RPMI7951 (cell line): ENCODE measurements at places on chromosomes 16 and 17. TPM values are rescaled to one million over a fixed set of nuclear protein-coding genes. Genes with fewer than 3 reads are reported as not detected.

Gene C16orf46
- total RNA-seq: 0.60 and 4.1 TPM in 2 replicates

Gene CCL1
- not detected in 2 replicates for total RNA-seq

Gene GGNBP2
- 29.0 and 38.9 TPM in 2 replicates for total RNA-seq

Gene CHRNE
- total RNA-seq: not detected in 2 replicates

Gene CHST6
- 0.96 and 1.3 TPM in 2 replicates for total RNA-seq

Gene PRSS8
- not detected in 2 replicates for total RNA-seq

Gene OTOA
- not detected in 2 replicates for total RNA-seq

Gene CNGB1
- total RNA-seq: not detected in 2 replicates

Gene KRT24
- total RNA-seq: not detected in 2 replicates

Gene MARVELD3
- total RNA-seq: not detected in 2 replicates

DNA sequence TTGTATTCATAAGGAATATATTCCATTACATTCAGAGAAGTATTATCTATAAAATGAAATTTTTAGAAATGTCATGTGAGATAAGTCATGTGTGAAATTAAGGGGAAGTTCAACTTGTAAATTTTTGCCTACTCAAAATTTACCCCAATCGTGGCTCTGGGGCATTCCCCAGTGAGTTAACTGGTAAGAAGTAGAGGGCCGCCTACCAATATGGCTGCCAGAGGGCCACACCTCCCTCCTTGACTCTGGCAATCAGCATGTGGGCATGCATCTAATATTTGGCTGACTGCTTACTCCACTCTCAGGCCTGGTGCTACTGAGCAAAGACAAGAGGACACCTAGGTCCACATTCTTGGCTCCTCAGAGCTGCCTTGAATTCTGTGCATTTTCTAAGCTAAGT is 39.7 kb upstream of the CNTNAP4 start:
- no peak for DNase-seq

GRCh38 chr16:47144559-47144877 is 773 bp upstream of the NETO2 start:
- DNase-seq: no peak

DNA sequence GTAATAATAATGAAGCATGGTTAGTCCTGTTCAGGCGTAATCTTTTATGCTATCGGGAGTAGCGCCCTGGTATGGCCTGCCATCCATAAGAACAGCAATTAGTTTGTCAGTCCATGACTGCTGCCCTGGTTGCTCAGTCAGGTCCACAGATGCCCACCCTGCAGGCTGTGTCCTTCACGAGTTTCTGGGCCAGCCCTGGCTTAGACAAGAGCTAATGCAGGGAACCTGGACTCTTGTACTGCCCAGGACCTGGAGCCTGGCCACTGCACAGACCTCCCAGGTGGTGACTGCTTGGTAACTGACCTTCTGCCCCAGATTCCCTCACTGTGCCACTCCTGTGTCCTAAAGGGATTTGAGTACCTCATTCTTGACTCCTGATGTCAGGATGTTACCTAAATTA is 161.1 kb upstream of the NOG start:
- DNase-seq: no peak

DNA sequence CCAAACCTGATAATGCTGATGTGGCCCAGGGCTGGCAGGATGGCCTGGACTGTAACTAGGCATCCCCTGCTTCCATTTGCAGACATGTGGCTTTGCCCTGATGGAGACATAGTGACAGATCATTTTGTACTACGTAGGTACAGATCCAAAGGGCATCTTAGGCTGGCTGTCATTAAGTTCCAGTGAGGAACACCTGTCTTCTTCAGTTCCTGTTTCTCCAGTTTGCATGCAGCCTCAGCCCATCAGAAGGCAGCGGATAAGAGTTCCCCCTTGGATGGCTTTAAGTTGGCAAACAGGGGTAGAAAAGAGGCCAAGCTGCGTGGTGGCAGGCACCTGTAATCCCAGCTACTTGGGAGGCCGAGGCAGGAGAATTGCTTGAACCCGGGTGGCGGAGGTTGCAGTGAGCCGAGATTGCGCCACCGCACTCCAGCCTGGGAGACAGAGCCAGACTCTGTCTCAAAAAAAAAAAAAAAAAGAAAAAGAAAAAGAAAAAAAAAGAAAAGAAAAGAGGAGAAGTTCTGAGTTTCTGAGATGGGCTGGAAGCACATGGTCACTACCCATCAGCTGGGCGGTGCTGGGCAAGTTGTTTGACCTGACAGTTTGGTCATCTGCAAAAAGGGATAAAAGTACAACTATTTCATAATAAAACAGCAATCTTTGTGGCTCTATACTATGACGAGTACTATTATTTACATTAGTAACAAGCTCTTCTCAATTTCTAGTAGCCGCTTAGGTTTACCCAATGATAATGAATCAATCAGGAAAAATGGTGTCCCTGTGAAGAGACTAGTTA is 42.7 kb downstream of the CPPED1 start:
- no peak for DNase-seq

DNA sequence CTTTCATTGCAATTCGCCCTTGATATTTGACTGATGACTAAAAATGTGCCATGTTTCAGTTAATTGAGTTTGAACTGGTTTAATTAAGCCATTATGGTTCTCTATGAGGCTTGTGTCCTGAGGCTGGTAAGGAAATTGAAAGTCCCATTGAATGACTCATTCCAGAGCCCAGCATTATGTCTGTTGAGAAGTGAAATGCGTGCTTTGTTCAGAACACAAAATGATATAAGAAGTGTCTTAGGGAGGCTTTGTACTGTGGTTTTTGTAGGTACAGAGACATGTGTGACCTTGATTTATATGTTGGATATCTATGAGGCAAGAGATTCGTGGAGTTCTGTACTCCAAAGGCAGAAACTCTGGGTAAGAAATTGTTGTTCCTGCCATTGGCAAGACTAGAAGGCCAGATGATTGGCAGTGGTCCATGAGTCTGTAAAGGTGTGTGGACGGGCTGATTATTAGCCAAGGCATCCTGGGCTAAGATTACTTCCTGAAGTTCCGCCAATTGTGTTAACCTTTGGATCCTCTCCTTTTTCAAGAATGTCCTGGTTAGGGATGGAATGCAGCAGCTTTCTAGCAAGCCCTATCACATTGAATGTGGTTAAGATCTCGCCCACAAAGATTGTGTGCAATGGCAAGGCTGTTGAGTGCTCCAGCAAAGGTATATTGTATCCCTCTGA is 103.7 kb downstream of the NPIPB5 start:
- DNase-seq: peak; percentile 88

DNA sequence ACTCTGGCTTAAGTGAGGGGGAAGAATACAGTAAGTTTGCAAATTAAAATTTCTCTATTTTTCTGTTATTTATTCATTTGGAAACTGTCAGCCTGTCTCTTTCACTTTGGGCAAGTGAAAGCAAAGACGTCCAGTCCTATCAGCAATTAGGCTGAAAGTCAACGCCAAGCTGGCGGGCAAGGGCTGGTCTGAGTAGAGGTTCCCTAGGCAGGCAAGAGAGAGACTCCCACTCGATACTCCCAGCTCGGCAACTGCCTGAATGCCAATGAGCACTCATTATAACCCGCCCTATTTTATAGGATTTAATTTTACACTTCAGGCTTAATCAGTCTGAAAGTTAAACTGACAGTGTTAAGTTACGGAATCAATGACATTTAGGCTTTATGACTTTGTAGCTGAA is 14.3 kb upstream of the SLC38A8 start:
- DNase-seq: no peak

- no peak for DNase-seq
These were observed 4.7 kb downstream of the NAGPA start for GRCh38 chr16:5028950-5029475.

GRCh38 chr16:86771506-86772460 is 193.4 kb downstream of the FOXL1 start:
- DNase-seq: peak; percentile 72

DNA sequence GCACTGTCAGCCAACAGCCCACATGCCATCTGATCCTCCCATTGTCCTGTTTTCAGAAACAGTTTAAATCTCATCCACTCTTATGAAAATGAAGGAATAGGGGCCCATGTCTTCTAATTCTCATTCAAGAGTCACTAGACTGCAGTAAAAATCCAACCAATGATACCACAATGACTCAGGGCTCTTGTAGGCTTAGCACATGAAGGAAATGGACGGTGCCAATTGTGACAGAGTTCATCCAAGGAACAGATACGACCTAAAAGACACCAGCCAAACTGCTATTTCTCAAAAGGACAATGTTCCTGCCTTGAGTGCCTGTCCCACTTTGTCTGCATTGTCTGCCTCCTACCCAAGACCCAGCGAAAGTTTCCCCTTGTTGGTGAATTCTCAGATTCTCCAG is 204.8 kb upstream of the COX10 start:
- DNase-seq: peak; percentile 46

- DNase-seq: peak; percentile 39
These were observed 6.7 kb downstream of the TRPV1 start for GRCh38 chr17:3602499-3602898.

GRCh38 chr17:1590029-1590746 is 27.6 kb upstream of the PITPNA start:
- DNase-seq: peak; percentile 92

DNA sequence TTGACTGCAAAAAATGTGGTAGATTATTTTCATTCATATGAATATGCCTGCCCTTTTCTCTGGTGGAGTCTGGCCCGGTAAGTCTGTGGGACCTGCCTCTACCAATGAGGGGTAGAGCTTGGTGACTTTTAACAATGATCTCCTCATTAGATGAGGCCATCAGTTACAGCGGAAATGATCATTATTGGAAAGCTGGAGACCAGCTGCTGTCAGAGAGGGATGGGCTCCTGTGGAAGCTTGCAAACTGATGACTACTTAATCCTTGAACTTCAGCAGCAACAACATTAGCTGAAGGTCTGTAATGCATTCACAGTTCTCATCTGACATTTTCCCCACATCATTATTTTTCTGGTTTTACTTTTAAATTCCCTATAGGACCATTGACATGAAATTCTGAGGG is 194.1 kb downstream of the CDH13 start:
- DNase-seq: no peak

- DNase-seq: no peak
These were observed 81.6 kb upstream of the LGALS9 start for GRCh38 chr17:27549251-27549893.

- DNase-seq: peak; percentile 92
These were observed 149.9 kb downstream of the CLEC16A start for GRCh38 chr16:11094075-11094856.

DNA sequence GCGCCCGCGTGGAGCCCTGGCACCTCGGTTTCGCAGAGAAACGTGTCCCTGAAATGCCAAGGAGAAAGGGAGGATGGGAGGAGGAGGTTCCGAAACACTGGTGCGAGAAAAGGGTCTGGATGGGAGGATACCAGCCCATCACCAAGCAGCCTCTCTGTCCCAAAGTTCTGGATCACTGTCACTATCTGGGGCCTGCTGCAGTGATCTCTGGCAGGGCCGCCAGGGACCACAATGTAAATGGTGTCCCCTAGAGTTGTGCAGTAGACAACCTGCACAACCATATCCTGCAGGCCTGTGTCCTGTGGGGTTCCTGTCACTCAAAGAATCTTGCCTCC is 229.3 kb downstream of the C16orf78 start:
- DNase-seq: no peak

- DNase-seq: no peak
These were observed 31.9 kb downstream of the COG1 start for GRCh38 chr17:73224663-73225305.

DNA sequence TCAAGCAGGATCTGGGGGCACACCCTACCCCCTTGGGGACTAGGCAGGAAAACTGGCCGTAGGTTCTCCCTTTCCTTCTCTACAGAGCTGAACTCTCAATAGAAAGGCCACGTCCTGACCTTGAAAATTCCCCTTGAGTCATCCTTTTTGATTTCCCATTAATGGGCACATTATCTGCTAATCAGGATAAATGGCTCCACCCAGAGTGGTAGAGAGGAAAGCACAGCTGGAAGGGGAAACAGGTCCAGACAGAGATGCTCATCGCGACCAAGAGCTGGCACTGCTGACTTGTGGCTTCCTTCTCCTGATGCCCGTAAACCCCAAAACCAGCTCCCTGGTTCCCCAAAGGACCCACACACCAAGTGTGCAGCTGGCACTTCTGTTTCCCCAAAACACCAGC is 206.5 kb upstream of the CDH5 start:
- peak; percentile 55 for DNase-seq

- DNase-seq: no peak
These were observed 17.8 kb upstream of the PITPNM3 start for GRCh38 chr17:6573982-6574686.

DNA sequence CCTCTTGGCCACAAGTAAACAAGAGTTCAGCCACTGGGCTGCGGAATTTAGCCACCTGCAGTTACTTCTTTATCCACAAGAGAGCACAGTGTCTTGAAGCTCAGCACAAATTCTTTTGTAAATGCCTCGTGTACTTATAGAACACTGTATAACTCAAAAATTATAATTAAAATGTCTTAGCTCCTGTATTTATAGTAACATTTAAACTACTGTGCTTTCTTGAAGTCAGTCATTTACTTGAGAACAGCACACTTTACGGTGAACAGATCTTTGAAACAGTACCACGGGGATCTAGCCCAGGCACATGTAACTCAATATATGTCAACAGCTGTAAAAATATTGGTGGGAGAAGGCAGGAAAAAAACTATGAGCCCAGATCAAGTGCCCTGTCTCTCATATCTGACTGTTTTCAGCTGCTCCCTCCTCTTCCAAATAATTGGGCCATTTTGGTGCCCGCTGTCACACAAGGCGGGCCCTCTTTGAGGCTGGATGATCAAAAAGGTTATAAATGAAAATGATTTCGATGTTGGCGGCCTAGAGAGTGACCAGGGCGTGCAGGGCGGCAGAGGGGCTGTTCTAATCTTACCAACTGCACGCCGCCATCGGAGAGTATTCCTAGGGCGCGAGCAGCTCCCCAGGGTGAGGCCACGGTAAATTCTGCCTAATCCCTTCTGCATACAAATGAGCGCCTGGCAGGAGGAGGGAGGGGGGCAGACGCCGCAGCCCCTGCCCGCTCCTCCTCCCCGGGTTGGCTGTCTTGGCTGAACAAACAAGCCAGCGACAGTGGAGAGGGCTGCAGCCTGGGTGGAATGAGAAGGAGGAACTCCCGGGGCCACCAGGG is 183.2 kb downstream of the C16orf78 start:
- peak; percentile 5 for DNase-seq

GRCh38 chr16:48318630-48319029 is 66.6 kb downstream of the SIAH1 start:
- peak; percentile 73 for DNase-seq

GRCh38 chr17:45131616-45132319 is 547 bp downstream of the PLCD3 start:
- DNase-seq: no peak
